Stimulated activated CD4-positive, alpha-beta T cell treated with anti-CD3 and anti-CD28 coated beads, Interleukin-4, amount 100 ng/mL, for 1 hour (primary cell): ENCODE measurements at places on chromosomes 2 and 18.

DNA sequence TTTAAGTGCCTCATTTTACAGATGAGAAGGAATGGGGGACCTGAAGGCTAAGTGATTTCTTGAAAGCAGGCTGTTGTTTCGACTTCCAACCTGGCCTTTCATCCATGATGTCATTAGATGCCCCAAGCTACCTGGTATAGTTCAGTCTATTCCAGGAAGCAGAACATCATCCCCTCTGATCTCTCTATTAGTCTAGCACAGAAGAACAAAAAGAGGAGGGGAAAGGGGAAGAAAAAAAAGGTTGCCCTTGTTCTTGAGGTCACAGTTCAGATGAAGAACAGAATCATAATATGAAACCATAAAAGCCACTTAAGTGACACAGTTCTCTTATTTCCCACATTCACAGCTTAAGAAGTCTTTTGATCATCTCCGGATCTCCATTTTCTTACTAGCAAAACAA lies 386.2 kb upstream of the HNRNPA3 start:
- DNase-seq = no peak

DNA sequence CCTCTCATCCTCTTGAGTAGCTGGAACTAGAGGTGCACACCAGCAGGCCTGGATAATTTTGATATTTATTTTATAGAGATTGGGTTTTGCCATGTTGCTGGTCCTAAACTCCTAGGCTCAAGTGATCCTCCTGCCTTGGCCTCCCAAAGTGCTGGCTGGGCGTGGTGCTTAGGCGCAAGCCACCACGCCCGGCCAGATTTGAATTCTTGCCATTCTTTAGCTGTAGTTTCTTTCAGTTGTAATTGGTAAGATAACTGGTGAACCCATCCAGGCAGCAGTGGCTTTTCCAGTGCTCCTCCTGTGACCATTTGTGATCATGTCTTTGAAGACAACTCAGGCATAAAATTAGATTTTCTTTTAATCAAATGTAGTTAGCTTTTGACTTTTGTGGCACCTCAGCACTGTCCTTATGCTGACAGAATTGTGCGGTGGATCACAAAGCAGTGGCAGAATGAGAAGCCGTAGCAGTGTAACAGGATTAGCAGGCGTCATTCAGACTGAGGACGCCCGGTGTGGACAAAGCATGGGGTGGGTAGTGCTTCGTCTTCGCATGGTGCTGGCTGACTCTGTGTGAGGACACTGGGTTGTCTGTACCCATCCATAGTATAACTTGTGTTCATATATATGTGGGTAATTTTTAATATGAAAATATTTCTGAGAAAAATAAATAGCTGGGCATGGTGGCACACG lies 30.0 kb upstream of the TOGARAM2 start:
- DNase-seq = no peak

DNA sequence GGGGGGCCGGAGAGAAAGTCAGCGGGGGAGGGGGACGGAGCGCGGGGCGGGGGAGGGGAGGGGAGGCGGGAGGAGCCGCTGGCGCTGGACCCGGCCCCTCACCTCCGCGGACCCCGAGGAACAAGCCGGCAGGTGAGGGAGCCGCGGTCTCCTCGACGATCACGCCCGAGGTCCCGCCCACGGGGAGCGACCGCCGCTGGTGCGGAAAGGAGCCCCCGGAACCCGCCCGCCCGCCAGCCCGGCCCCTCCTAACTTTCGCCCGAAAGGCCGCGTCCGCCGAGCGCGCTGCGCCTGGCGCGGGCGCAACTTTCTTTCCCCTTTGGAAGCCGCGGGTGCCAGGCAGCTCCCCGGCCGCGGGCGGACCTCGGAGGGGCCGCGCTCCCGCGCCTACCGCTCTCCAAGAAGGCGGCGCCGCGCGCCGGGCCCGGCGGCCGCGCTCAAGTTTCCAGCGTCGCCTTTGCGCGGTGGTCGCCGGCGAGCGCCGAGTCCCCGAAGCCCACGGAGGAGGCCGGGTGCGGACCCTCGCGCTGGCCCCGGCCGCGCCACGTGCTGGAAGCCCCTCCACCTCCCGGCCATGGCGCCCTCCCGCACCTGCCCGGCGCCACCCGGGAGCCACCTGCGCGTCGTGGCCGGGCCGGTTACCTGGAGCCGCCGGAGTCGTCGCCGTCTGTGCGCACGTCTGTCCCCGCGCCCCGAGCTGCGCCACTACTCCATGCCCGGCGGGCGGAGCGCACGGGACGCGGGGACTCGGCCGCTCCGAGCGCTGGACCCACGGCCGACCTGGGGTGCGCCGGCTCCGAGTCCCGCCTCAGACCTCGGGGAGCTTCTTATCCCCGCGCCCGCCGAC lies at the start of gene ALKAL2:
ALKAL2 (minus strand) TSS at position 181 of the 847 bp plus-strand sequence. CDS start 256 bp downstream, outside the sequence.
- peak; percentile 11 for DNase-seq

- no peak for DNase-seq
These were observed 11.8 kb downstream of the NDUFA10 start for GRCh38 chr2:240013343-240013742.

GRCh38 chr2:205898744-205899143 lies 187.2 kb downstream of the INO80D start:
- no peak for DNase-seq

DNA sequence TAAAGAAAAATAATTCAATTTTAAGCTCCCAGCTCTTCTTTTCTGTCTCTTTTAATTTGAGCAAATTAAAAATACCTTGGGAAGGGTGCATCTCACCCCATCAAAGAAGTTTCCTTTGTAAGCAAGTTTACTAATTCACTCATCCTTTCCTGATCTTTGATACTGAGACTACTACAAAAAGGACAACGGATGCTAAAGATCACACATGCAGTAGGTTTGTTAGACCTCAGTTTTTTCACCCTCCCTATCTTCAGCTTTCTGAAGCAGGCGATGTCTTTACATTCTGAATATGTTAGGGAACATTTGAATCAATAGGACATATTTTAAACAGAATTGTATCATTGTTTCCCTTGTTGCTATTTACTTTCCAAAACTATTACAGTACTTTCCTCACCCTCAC lies 6.0 kb upstream of the HNRNPLL start:
- no peak for DNase-seq

GRCh38 chr2:137220438-137220993 lies 455.2 kb downstream of the THSD7B start:
- no peak for DNase-seq

DNA sequence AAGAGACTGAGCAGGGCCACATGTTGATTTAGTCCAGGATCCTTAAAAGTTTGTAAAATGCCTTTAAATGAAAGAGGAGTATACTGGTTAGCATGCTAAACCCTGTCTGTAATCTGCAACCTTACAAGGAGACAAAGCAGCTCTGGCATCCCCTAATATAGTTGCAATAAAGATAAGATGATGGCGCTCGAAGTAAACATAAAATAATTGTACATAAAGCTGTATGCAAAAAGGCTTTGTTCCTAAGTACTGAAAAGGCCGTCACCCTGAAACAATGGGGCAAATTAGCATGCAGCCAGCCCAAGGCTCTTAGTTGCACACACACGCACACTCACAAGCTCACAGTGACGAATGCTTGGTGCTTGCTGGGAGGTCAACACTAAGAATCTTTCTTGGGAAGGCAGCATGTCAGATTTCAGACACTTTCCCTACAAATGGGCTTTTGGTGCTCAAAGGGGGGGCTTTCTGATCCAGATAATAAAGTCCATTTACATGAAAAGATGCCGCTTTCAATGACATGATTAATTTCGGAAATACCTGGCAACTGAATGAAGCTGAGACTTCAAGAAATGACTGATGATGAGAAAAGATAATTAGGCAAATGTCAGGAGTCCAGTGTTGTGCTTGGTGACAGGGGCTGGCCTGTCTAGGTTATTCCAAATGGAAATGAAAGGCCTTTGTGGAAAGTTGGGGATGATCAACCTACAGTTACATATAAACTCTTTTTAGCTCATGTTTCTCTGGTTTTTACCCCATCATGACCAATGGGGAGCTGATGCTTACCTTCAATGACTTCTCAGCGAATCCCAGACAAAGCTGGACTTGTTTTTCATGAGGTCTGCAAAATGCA lies 370.3 kb downstream of the MEIS1 start:
- DNase-seq = no peak

GRCh38 chr2:188078534-188078933 lies 213.1 kb upstream of the GULP1 start:
- no peak for DNase-seq

- DNase-seq = no peak
These were observed 110.5 kb downstream of the GATA6 start for GRCh38 chr18:22279741-22280452.

DNA sequence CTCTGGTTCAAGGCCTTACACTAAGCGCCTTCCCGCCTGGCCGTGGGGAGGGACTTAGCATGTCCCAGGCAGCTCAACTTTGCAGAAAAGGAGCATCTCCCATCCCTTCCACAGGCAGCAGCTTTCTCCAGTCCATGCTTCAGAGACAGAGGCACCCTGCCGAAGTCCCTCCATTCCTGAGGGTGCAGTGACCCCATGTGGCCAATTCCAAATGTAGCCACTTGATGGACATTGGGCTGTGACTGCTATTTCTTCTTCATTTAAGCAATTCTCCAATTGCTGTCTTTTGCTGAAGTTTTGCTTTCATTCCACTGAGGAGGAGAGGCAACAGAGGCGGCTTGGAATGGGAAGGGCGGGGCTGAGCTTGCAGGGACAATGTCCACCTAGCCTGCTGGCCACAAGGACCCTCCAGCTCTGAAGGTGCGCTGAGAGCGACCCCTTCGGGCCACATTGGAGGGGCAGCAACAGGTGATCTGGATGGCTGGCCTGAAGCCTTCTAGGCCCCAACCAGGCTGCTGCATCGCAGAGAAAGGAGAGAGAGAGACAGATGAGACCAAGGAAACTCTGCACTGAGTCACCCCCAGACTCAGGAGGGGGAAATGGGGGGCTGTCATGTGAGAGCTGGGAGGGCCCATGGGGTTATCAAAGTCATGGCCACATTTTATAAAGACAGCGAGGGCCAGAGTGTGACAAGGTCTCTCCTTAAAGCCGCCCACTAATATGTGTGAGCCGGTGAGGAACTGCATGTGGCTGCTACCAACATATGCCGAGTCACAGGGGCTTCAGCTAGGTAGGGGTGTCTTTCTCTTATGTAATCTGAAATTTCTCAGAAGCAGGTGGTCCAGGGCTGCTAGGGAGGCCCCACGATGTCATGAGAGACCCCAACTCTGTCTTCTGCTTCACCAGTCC lies 61.3 kb downstream of the LONRF2 start:
- no peak for DNase-seq

DNA sequence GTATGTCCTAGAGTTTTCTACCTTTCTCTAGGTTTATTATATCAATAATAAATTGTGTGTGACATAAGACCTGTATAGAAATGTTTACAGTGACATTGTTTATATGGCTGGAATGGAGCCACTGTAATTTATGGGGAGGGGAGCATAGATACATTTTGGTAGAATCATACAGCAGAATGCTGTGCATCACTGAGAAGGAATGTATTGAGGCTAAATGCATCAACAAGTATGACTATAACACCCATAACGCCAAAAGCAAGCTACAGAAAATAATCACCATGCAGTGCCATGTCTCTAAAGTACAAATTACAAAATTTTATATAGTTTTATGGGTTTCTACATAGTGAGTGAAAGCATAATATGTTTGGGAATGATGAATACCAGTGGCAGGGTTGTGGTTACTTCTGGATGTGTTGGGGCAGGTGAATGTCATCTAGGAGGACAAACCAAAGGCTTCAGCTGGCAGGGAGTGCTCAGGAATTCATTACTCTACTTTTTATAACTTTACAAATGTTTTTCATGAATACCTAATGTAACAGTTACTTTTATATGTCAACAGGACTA lies 226.0 kb upstream of the NETO1 start:
- DNase-seq = no peak

- no peak for DNase-seq
These were observed 145.6 kb downstream of the AGAP1 start for GRCh38 chr2:235639428-235639773.

- no peak for DNase-seq
These were observed 8.0 kb upstream of the ITGB6 start for GRCh38 chr2:160207804-160208654.

- no peak for DNase-seq
These were observed 76.0 kb downstream of the TNS1 start for GRCh38 chr2:217926801-217927200.
